ENCODE measurements at places on chromosomes 3 and 15.

DNA sequence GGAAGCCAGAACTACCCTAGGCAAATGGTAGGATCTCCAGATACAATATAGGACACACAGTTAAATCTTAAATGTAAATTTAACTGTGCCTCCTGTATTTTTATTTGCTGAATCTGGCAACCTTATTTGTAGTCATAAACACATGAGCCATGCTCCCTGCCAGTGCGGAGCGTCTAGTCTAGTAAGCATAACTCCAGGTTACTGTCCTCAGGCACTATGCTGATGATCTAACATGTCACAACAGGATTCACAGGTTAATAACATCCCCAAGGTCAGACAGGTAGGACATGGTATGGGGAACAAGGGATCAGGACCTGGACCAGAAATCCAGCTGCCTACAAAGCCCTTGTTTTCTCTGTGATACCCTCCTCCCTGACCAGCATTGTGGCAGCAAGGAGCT lies 305.1 kb downstream of the CACNA2D3 start:
- DNase-seq, result no peak

DNA sequence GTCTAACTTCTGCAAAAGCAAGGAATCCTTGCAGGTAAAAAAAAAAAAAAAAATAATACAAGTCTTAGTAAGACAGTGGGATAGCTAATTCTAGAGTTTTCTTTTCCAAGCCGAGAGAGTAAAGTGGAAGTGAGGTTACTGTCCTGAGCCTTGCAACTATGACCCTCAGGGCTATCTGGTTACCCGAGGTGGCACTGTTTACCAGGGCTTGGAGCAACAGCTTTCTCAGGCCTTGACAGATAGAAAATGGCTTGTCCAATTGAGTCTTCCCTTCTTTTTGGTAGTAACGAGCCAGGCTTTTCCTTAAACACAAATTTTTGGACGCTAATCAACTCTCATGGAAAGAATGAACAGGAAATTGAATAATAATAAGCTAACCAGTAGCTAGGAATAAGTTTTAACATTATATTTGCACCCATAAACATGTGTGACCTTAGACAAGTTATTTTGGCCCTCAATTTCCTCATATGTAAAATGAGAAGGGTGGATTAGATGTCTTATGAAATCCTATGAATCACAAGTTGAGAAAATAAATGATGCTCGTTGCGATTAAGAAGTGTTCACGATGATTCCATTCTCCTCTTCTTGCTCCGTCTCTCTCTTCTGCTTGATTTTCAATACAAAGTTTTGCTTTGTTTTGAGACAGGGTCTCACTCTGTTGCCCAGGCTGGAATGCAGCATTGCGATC lies 236.9 kb upstream of the KBTBD8 start:
- no peak for DNase-seq

DNA sequence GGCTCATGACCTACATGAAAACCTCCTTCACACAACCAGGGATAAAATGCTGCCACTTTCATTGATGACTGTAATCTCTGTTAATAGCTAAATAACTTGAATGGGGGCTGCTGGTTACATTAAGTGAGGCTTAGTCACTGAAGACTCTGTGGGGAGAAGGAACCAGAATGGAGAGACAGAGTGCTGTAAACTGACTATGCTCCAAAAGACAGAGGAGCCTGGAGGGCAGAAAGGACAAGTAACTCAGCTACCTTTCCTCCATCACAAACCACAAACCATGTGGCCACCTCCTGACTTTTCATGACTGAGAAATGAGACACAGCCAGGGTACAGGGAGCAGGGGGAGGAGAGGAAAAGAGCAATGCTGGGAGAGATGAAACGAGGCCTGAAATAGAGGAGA lies 97.1 kb upstream of the TRIM42 start:
- DNase-seq, result no peak

- DNase-seq, result no peak
These were observed 44.3 kb upstream of the MRPS22 start for GRCh38 chr3:139299261-139300132.

DNA sequence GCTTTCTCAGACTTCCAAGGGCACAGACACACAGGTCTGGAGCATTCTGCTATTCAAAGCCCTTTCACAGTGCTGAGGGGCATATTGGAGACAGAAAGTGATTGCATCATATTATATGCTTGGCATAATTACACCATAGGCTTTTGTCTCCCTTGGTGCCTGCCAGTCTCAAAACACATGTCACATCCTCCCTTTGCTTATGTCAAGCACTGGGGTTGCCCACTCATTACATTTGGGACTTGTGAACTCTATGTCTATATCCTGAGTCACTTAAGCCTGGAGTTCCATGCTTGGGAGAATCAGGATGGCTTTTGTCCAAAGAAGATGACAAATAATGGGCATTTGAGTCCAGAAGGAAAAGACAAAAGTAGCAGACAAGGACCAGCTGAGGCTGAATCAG lies 12.3 kb upstream of the PDZRN3 start:
- no peak for DNase-seq

DNA sequence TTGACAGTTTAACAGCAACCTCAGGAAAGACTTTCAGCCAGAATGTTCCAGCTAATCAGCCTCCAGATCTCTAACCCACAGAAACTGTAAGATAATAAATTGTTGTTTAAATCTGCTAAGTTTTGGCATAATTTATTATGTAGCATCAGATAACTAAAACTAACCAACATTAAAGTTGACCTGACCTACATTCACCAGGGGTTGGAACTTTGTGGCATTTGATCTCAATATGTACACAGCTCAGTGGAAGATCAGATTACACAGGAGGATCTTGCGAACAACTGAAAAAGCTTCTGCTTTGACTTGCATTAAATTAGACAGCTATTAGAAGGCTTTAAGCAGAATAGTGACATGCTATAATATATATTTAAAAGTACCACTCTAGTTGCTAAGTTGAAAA lies 91.4 kb upstream of the POU1F1 start:
- DNase-seq, result no peak

- DNase-seq, result no peak
These were observed 97.4 kb upstream of the CCDC80 start for GRCh38 chr3:112738366-112738765.

- DNase-seq, result no peak
These were observed 55.1 kb downstream of the LARS2 start for GRCh38 chr3:45443459-45443858.

DNA sequence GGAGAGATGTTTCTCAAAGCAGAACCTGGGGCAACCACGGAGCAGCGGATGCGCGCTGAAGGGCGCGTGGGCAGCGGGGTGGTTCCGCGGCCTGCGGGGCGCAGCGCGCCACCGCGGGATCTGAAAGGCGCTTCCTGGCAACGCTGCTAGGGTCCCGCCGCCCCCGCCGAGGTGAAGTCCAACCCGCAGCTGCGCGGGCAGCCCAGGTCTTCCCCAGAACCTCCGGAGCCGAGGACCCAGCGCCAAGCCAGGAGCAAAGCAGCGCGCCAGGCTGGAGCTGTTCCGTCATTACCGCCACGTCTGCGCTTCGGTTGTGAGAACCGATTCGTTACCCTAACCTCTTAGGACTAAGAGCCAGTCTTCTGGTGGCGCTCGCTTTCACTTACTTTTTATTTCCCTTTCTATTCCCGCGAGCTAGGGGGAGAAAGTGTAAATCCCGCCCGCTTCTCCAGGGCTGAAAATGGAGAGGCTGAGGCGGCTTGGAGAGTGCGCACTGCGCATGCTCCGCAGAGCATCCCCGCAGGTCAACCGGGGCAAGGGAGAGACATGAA lies 3.2 kb upstream of the GABRG3 start:
- DNase-seq, result no peak

GRCh38 chr3:123046262-123047061 lies 18.9 kb upstream of the SEMA5B start:
- DNase-seq, result no peak

All from CD4-positive, alpha-beta T cell treated with Interleukin-10 for 1 hour (primary cell).